Activated T-cell treated with anti-CD3 and anti-CD28 coated beads for 1 hour (primary cell): ENCODE measurements at places on chromosomes 2 and 18.

GRCh38 chr2:204049635-204050034, 113.1 kb downstream of the ICOS start:
- no peak for DNase-seq

- no peak for DNase-seq
Observed at GRCh38 chr2:555164-555922, 121.9 kb downstream of the TMEM18 start.

DNA sequence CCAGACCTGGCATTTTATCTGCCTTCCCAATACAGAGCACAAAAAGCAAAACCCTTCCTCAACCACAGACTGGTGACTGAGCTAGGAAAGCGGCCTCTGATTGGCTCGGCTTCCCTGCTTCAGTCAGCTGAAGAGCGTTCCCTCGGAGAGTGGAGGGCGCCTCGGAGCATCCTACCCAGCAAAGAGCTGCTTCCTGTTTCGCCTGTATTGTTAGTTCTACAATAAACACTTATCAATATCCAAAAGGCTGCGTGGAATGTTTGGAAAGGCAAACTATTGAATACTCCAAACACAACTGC, 125.0 kb downstream of the CACNB4 start:
- no peak for DNase-seq

DNA sequence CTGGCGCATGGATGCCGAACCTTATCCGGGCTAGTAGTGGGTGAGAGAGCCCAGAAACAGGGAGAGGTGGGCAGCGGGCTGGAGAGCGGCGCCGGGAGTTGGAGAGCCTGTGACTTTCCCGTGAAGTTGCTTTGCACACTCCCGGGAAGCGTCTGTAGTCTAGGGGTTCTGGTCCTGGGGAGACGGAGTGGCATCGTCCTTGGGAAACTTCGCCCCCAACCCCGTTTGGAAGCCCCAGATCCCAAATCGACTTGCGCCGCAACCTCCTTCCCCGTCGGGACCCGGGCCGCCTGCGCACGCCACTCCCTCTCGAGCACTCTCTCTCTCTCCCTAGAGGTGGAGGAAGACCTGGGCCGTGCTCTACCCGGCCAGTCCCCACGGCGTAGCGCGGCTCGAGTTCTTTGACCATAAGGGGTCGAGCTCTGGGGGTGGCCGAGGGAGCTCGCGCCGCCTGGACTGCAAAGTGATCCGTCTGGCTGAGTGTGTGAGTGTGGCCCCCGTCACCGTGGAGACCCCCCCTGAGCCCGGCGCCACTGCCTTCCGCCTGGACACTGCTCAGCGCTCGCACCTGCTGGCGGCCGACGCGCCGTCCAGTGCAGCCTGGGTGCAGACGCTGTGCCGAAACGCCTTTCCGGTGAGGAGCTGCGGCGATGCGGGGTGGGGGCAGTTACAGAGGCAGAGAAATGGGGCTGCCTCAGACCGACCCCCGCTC, 456 bp downstream of the DOK1 start:
- peak; percentile 28 for DNase-seq

GRCh38 chr18:12819322-12819721, 64.7 kb downstream of the PTPN2 start:
- DNase-seq, result no peak

DNA sequence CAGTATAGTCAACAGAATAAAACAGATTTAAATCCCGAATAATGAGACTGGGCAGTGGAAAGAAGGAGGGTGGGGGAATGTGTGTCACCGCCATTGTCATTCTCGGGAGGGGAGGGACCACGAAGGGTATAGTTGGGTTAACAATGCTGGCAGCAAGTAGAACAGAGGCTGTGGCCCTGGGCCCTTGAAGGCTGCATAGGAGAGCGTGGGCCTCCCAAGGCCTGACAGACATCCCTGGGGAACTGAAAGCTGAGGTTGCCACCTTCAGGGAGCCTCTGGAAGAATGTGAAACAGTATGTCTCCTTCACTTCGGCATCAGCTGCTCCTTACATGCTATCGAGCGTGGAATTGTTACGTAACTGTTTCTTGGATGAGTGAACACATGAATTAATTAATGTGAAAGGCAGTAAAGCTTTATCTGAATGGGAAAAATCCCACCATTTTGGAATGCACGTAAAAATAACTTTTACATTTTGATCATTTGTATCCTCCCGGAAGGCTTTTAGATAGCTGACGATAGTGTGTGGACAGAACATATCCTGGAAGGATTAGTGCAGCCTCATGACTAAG, 92.8 kb upstream of the TTC39C start:
- DNase-seq, result no peak

GRCh38 chr18:27785815-27786471, 391.0 kb downstream of the CDH2 start:
- DNase-seq, result no peak

DNA sequence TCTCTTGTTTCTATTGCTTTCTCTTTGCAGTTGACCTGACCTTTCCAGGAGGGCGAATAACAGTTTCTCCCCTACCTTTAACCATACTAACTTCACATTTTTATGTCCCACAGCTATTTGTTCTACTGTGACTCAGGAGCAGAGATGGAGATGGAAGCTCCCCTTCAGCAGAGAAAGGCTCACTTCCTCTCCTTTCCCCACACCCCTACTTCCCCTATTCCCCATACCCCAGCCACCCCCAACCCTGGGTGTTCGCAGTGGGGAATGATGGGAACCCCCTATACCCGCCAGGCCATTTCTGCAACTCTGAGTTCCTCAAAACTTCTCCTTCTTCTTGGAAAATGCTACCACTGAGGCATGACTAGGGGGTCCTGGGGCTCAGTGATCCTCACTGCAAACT, 285.4 kb upstream of the MGAT5 start:
- no peak for DNase-seq

- DNase-seq, result no peak
Observed at GRCh38 chr2:134401081-134401497, 147.2 kb downstream of the MGAT5 start.

GRCh38 chr2:232211743-232212686, 166.5 kb upstream of the ALPP start:
- no peak for DNase-seq

- DNase-seq, result peak; percentile 22
Observed at GRCh38 chr2:24164416-24164973, 10.4 kb upstream of the FAM228A start.

GRCh38 chr2:160372585-160372984, 121.0 kb downstream of the RBMS1 start:
- DNase-seq, result no peak

GRCh38 chr2:138030459-138030858, 66.2 kb downstream of the HNMT start:
- no peak for DNase-seq

- DNase-seq, result no peak
Observed at GRCh38 chr2:156867201-156867600, 390.3 kb upstream of the GALNT5 start.

- DNase-seq, result no peak
Observed at GRCh38 chr2:156649596-156649995, 213.4 kb downstream of the GPD2 start.

- no peak for DNase-seq
Observed at GRCh38 chr2:149692961-149693396, 105.4 kb upstream of the MMADHC start.

GRCh38 chr2:120809609-120810440, 74.2 kb downstream of the GLI2 start:
- DNase-seq, result no peak

DNA sequence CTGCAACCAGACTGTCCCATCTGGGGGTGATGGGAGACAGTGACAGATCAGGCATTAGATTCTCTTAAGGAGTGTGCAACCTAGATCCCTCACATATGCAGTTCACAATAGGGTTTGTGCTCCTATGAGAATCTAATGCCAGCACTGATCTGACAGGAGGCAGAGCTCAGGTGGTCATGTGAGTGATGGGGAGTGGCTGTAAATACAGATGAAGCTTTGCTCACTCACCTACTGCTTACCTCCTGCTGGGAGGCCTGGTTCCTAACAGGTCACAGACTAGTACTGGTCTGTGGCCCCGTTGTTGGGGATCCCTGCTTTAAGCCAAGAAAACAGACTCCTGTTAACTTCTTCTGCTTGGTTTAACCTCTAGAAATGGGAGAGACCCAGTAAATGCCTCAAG, 3.2 kb downstream of the CYP27A1 start:
- no peak for DNase-seq
